ENCODE measurements at places on chromosomes 3 and 15. TPM values are rescaled to one million over a fixed set of nuclear protein-coding genes. Genes with fewer than 3 reads are reported as not detected.

Gene KLHL18
- 26.5 TPM for total RNA-seq

Gene OR5H6
- total RNA-seq, result not detected

GRCh38 chr3:23244324-23245041, 41.4 kb downstream of the UBE2E2 start:
- no peak for DNase-seq

Gene ADAMTS9
- total RNA-seq, result 17.3 TPM
